ENCODE measurements at places on chromosomes 11 and 22.

- DNase-seq: no peak
Observed at GRCh38 chr11:110513846-110514437, 84.2 kb downstream of the FDX1 start.

- no peak for DNase-seq
Observed at GRCh38 chr11:15882876-15883454, 473.4 kb downstream of the SOX6 start.

DNA sequence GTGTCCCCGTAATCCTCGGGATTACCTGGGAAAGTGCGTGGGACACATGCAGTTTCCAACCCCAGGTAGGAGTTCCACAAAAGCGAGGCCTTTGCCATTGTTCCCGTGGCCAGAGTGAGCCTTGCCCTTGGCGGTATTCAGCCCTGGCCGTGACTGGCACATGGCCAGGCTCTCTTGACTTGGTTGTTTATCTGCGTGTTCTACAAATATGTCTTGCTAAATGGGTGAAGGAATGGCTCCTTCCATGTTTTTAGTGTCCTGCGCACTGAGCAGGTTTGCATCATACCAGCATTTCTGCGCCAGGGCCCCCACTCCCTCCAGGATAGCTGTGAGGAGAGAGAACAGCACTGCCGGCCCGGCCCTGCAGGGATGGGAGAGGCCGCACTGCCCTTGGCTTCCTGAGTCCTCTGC is 20.0 kb downstream of the POLR3H start:
- no peak for DNase-seq

GRCh38 chr11:69509846-69510390 is 28.5 kb downstream of the LINC01488 start:
- no peak for DNase-seq

GRCh38 chr11:76885390-76886097 is 24.8 kb downstream of the ACER3 start:
- DNase-seq: no peak

- no peak for DNase-seq
Observed at GRCh38 chr22:20654343-20655208, 119.3 kb upstream of the SERPIND1 start.

GRCh38 chr22:41302811-41303210 is 1.5 kb downstream of the ZC3H7B start:
- no peak for DNase-seq

DNA sequence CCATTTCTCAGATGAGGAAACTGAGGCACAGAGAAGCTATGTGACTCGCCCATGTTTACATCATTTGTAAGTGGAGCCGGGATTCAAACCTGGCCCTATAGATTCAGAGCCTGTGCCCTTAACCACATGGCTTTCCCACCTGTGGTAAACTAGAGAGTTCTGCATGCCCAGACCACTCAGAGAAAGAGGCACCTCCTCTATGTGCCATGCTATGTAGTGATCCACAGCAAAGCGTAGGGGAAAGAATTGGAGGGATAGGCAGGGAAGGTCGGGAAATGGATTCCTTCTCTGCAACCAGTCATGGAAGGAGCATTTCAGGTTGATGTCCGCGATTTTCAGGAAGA is 15.4 kb upstream of the POU2AF2 start:
- DNase-seq: no peak

- DNase-seq: peak; percentile 52
Observed at GRCh38 chr11:47863189-47863897, 15.2 kb upstream of the NUP160 start.

GRCh38 chr22:37519268-37520195 is at the start of gene CARD10:
Gene CARD10 (minus strand): TSS chr22:37519415. CDS start chr22:37519200, 215 bp downstream.
- no peak for DNase-seq

DNA sequence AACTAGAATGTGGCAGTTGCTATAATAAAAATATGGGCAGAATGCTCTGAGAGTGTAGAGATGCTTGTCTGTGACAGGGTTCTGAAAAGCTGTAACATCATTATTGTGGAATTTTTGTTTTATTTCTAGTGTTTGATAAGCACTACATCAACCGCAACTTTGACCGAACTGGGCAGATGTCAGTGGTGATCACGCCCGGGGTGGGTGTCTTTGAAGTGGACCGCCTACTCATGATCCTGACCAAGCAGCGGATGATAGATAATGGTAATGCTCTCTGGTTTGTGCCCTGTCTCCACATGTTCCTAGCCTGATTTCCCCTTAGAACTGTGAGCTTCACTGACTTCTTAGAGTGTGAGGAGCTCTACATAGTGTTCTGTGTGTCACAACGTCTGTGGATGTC is 48.8 kb downstream of the DEPDC5 start:
- no peak for DNase-seq

- DNase-seq: no peak
Observed at GRCh38 chr22:31398231-31398630, 1.2 kb upstream of the DRG1 start.

- peak; percentile 8 for DNase-seq
Observed at GRCh38 chr11:1337647-1338007, 28.2 kb upstream of the TOLLIP start.

DNA sequence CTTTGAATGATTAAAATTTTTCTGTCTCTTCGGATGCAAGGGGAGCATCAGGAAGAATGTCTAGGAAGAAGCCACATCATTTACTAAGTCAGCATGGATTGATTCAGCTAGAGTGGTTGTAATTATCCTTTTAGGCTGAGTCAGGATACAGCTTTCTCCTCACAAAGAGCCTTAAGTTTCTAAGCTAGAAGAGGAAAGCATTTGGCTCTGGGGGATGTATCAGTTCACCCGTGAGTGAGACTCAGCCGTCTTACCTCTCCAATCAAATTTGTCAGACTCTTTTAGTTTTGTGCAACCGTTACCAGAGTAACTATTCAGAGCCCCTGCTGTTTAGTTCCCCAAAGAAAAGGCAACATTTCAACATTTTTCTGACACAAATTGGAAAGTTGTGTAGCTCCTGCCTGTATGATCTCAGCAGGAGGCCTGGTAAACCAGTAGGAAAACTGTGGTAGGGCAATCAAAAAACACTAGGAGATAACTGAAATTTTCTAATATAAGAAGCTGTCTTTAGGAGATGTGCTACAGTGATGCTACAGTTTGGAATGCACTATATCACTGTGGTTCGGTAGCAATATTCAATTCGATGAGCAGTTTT is 432.4 kb upstream of the LUZP2 start:
- DNase-seq: no peak

DNA sequence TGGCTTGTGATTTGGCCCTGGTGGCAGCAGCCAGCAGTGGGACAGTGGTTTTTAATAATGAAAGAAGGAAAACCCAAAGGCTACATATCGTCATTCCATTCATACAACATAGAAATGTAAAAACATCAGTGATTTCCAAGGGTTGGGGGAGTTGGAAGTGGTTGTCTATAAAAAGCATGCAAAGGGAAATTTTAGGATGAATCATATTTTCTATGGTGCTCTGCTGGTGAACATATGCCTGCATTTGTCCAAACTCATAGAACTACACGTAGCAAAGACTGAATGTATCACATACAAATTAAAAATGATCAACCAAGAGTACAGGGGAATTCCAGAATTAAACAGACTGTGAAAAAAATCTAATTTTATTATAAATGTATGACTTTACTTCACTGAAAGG is 11.1 kb downstream of the OR5B3 start:
- DNase-seq: no peak

GRCh38 chr11:129825380-129825779 is 9.7 kb downstream of the TMEM45B start:
- DNase-seq: peak; percentile 15

DNA sequence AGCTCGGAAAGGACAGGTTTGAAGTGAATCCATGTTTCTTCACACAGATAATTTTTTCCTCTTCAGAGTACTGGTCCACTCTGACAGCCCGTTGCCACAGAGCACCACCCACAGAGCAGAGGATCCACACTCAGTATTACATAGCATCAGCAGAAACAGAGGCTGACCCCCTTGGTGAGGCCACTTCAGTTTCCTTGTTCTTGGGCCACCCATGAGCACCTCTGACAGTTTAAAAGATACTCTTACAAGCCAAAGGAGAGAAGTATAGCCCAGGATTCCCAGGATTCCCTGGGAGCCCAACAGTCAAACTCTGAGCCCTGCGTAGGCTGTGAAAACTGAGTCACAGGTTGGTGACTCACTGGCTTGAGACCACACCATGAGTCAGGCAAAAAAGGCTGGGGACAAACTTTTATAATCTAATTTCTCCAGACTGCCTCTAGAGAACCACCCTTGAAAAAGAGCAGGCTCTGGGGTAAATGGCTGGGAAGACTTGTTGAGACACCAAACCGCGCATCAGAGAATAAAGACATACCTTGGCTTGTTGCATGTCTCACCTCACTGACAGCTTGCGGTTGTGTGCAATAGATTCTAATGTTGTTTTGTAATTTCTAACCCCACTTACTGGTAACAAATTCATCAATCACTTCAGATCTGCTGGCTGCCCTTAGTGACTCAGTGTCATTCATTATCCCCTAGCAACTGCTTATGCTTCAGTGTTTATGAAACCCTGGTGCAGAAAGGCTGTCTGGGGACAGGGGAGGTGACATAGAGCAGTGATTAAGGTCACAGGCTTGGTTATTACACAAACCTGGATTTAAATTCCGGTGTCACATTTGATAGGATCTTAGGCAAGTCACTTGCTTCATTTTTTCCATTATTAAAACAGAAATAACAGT is 56.9 kb upstream of the PRSS23 start:
- DNase-seq: no peak

DNA sequence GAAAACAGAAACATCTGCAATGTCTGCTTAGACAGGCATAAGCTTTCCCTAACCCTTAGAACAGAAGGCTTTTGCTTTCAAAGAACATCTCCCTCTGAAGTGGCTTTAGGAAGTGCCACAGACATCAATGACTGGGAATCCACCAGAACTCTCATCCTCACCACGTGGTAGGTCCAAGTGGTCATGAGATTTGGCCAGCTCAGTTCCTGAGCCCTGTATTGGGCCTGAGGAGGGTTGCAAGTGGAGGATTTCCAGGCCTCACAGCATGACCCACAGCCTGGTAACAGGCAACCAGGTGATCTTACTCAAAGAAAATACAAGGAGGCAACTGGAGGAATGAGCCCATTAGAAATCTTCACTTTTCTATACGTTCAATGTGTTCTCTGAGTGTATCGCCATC is 1.6 kb downstream of the CASP1 start:
- peak; percentile 28 for DNase-seq

GRCh38 chr11:74154620-74155281 is 16.1 kb downstream of the C2CD3 start:
- no peak for DNase-seq

GRCh38 chr11:64885367-64886286 is 7.2 kb upstream of the EHD1 start:
- DNase-seq: peak; percentile 61
